ENCODE measurements at places on chromosomes 5 and 9.

DNA sequence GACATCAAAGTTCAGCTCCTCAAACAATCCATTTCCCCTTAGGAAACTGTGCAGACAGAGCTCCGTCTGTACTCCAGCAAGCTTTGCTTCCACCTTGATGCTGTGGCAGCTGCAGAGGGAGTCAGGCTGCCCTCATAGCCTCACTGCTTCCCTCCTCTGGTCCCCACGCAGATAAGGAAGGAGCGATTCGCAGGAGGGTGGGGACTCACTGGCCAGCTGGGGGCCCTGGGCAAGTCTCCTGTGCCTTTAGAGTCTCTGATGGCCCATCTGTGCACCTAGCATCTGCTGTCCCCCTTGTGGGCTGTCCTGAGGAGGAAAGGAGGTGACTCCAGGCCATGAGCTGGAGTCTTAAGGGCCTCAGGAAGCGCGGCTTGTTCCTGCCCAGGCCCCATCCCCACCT is 121.5 kb downstream of the ENTREP1 start:
- no peak for DNase-seq

GRCh38 chr9:100939636-100940035 is 88.9 kb upstream of the PLPPR1 start:
- DNase-seq: no peak

DNA sequence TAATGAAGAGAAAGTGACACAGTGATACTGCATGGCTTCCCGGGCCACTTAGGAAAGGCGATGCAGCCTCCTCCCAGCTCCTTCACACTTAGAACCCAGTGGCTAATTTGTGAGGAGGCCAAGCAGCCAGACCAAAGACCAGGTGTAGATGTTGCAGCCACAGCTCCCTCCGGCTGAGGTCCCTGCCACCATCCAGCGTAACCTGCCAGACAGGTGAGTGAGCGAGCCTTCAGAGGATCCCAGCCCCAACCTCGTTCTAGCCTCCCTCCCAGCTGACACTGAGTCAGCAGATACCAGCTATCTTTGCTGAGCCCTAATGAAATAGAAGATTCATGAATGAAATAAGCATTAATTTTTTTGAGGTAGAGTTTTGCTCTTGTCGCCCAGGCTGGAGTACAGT is 59.7 kb downstream of the COL23A1 start:
- no peak for DNase-seq

DNA sequence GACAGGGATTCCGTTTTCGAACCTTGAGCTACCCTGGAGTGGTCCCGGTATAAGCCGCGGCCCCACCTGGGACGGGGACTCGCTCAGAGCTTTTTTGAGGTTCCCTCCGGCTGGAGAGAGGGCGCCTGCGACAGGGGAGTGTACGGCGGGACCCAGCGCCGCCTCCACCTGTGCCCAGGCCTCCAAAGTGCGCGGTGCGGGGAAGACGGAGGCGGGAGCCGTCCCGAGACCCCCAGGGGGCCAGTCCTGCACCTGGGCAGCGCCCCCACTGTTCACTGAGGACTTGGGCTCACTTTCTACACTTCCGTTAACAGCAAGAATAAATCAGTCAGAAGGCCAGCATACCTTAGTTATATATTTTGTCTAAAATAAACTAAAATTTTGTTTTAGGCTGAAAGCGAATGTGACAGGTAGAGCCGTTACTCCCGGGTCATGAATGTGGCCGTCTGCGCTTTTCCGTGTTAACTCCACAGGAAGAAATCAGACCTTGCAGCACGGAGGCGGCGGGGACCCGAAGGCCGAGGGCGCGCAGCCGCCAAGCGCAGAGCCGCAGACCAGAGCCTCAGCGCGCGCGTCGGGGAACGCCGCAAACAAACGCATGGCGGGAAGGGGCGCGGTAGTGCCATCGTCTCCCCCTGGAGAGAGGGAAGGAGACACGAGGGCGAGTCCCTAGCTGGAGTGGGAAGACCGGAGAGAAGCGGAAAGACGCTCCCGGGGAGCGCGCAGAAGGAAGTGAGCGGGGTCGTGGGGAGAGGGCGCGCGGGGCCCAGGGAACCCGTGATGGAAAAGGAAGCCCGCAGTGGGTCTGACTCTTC is 14.1 kb downstream of the TRIM7 start:
- DNase-seq: no peak

- DNase-seq: no peak
These were observed 151.8 kb upstream of the MAP3K1 start for GRCh38 chr5:56663523-56663922.

- DNase-seq: no peak
These were observed 155.1 kb downstream of the BNC2 start for GRCh38 chr9:16715404-16715803.

DNA sequence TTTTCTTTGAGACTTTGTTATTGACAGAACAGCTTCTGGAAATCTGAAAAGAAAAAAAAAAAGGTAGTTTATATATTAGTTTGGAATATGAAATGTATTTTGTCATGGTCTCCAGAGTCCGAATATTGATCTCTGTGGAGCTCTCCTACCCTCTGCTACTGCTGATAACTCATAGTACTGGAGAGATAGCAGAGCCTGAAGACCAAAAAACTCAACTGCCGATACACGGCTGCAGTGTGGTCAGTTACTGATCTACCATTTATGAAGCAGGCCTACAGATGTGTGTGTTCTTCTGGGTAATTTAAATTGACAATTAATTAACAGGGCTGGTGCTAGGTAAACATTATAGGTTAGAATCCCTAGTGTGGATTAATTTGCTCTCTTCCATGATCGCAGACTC is 3.8 kb upstream of the FAM120A start:
- no peak for DNase-seq

DNA sequence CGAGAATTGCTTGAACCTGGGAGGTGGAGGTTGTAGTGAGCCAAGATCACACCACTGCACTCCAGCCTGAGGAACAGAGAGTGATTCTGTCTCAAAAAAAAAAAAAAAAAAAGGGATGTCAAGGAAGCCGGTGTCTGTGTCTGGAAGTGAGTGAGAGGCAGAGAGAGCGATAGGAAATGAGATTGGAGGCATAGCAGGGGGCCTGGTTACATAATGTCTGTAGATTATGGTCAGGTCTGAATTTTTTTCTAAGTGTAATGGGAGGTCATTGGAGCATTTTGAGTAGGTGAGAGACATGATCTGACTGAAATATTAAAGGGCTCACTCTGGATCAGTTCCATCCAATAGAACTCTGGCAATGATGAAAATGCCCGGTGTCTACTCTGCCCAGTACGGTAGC is 40.4 kb upstream of the CTNNA1 start:
- no peak for DNase-seq

DNA sequence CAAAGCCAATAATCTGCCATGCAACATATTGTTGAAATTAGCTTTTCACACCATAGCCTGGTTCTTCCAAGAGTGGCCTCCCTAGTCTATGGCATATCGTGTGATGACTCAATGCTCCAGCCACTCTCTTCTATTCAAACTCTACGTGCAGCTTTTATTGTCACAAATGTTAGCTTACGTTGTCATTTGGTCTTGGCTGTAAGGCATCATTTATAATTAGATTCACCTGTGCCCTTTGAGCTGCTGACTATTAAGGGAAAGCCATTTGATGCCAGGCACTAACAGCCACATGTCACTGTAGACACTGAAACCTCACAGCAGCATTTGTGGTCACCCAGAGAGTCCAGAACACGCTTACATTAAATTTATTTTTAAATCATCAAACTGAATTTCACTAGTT is 66.8 kb downstream of the APBA1 start:
- DNase-seq: no peak

- no peak for DNase-seq
These were observed 172.0 kb downstream of the CRB2 start for GRCh38 chr9:123527981-123528380.

- no peak for DNase-seq
These were observed 54.0 kb upstream of the TNC start for GRCh38 chr9:115171921-115172388.

- DNase-seq: no peak
These were observed 306.7 kb upstream of the SLC24A2 start for GRCh38 chr9:20095430-20096092.

DNA sequence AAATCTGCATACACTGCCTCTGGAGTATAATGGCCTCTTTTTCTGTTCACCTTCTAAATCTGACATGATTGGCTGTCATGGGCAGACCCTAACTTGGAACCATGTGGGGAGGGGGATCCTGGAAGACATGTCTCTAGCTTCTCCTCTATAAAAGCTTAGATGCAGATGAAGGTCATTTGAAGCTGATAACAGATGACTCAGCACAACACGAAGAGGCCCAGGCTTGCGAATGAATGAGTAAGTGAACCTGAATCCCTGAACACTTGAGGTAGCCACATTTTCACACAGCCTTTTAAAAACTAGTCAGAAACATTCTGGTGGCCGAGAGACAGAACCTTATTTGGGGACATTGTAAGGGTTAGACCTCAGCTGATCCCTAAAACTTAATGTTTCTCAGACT is 282.6 kb downstream of the ELAVL2 start:
- no peak for DNase-seq

DNA sequence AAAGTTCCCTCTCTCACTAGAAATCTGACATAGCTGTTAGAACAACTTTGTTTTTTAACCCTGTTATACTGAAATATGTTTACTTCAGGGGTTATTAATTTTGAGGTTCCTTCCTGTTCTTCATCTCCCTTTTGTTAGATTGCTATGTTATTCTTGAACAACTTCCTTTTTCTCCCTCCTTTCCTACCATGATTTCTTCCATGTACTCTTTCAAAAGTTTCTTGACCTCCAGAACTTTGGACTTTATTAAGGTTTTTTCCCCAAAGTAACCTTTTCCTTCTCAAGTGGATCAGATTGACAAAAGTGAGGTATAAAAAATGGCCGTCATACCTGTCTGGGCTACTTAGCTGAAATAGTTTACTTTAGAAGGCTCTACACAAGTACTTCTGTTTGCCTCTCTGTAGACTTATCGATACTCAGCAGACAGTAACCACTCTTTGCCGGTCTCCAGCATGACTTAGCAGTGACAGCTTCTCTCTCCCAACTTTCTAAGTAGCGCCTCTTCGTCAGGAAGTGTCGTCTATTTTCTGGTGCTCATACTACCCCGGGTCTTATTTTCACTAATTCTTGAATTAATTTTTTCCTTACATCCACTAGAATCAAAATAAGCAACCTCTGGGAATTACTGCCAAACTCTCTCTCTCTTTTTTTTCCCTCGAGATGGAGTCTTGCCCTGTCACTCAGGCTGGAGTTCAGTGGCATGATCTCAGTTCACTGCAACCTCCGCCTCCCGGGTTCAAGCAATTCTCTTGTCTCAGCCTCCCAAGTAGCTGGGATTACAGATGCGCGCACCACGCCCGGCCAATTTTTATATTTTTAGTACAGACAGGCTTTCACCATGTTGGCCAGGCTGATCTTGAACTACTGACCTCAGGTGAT is 19.7 kb downstream of the NFIL3 start:
- no peak for DNase-seq

- DNase-seq: no peak
These were observed 406.7 kb downstream of the MAN2A1 start for GRCh38 chr5:110096419-110096818.

GRCh38 chr5:170070556-170071412 is 34.9 kb upstream of the FOXI1 start:
- DNase-seq: no peak

- DNase-seq: no peak
These were observed 80.6 kb downstream of the WNK2 start for GRCh38 chr9:93264338-93265125.

DNA sequence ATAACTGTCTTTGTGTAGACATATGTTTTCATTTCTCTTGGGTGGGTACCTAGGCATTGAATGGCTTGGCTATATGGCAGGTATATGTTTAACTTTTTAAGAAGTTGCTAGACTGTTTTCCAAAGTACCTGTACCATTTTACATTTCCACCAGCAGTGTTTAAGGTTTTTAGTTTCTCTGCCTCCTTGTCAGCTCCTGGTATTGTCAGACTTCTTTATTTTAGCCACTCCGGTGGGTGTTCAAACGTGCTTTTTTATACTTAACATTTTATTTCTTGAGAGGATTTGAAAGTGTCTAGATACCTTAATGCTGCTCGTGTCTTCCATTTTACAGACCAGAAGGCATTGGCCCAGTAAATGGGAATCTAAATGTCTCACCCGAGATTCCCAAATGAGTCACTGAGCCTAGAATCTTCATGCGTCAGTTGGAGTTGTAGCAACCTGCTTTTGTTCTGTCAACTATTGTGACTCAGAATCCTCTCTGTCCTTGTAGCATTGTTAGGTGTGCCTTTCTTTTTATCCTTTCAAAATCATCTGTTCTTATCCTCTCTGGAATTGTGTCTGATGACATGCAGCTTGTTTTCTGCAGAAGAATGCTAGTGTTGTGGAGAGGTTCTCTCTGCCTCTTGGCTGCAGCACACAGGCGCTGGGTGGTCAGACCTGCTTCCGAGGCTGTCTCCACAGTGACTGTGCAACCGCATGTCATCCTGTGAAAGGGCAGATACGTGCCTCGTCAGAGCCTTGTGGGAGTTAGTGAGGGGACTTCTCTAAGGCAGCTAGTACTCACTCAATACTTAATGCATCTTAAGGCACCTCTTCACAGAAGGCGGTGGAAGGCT is 291.8 kb downstream of the AOPEP start:
- DNase-seq: no peak

GRCh38 chr5:174801798-174802197 is 77.4 kb downstream of the MSX2 start:
- DNase-seq: no peak

- no peak for DNase-seq
These were observed 320.6 kb downstream of the PJA2 start for GRCh38 chr5:109089191-109089590.

GRCh38 chr5:65268525-65268924 is 213.2 kb downstream of the ADAMTS6 start:
- DNase-seq: no peak

GRCh38 chr9:81465468-81466011 is 223.8 kb downstream of the TLE1 start:
- no peak for DNase-seq

DNA sequence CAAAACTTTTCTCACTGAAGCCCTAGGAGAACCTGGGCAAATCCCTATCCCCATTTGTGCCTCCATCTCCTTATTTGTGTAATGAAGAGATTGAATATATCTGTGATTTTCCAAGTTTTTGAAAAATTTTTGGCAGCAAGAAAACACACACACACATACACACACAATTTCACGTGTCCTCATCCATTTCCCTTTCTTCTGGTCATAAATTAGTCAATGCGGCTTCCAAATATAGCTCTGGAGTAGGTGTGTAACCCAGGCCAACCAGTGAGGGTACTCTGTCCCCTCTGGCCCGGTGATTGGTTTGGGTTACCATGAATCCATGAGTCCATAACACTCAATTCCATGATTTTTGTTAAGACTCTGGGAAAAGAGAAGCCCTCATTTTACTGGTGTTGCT is 12.7 kb downstream of the CSF1R start:
- DNase-seq: no peak

GRCh38 chr9:133658442-133659431 is 22.6 kb downstream of the DBH start:
- no peak for DNase-seq

DNA sequence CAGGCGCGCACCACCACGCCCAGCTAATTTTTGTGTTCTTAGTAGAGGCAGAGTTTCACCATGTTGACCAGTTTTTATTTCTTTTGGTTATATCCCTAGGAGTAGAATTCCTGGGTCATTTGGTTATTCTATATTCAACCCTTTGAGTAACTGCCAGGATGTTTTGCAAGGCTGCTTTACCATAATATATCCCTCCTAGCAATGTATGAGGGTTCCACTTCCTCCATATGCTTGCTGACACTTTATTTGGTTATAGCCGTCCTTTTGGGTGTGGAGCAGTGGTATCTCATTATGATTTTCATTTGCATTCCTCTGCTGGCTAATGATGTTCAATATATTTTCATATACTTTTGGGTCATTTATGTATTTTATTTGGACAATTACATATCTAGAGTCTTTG is 81.2 kb downstream of the RAB24 start:
- no peak for DNase-seq

Data from stimulated activated CD8-positive, alpha-beta memory T cell treated with anti-CD3 and anti-CD28 coated beads, Interleukin-4, amount 100 ng/mL, for 1 hour (primary cell).